PC-9 (cell line): ENCODE measurements at places on chromosomes 3 and 15. TPM values are rescaled to one million over a fixed set of nuclear protein-coding genes. Genes with fewer than 3 reads are reported as not detected.
A peak's percentile ranks its signal among the peaks of the same experiment; 100 is the strongest.

- DNase-seq: peak; percentile 80
Observed at GRCh38 chr3:112799946-112800345, 46.7 kb downstream of the CD200R1L start.

- no peak for DNase-seq
Observed at GRCh38 chr3:42991341-42992315, 12.5 kb downstream of the GASK1A start.

DNA sequence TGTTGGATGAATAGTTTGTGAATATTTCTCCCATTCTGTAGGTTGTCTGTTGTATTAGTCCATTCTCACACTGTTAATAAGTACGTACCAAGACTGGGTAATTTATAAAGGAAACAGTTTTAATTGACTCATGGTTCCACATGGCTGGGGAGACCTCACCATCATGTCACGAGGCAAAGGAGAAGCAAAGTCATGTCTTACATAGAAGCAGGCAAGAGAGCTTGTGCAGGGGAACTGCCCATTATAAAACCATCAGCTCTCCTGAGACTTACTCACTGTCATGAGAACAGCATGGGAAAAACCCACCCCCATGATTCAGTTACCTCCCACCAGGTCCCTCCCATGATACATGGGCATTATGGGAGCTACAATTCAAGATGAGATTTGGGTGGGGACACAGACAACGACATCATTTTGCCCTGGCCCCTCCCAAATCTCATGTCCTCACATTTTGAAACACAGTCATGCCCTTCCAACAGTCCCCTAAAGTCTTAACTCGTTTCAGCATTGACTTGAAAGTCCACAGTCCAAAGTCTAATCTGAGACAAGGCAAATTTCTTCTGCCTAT is 133.2 kb downstream of the LMLN start:
- DNase-seq: no peak

DNA sequence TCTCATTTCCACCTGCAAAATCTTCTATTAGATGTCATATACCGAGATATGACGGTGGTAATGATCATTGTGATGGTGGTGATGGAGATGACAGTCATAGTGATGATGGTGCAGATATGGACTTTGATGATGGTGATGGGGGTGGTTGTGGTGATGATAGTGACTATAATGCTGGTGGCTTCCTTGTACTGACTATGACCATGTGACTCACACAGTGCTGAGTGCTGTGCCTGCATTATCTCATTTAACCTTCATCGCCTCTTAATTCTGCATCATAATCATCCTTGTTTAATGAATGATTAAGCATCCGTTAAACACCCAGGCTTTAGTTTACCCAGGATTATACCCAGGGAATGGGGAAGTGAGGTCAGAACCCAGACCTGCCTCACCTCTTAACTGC is 331.7 kb downstream of the FEZF2 start:
- no peak for DNase-seq

DNA sequence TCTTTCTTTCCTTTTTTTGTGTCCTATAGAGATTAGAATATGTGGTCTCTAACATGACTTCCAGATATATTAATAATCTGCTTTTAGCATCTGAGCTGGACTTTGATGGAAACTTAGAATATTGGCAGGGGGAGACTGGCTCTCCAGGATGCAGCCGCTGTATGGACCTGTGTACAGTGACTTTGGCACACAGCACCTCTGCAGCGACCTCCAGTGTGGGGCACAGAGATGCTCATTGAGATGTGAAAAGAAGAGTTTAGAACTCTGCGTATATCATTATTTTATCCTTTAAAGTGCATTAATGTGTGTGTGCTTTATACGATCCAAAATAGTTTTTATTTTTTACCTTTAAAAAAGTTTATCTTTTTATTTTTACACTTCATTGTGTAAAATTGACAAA is 18.3 kb downstream of the CFAP161 start:
- DNase-seq: no peak

DNA sequence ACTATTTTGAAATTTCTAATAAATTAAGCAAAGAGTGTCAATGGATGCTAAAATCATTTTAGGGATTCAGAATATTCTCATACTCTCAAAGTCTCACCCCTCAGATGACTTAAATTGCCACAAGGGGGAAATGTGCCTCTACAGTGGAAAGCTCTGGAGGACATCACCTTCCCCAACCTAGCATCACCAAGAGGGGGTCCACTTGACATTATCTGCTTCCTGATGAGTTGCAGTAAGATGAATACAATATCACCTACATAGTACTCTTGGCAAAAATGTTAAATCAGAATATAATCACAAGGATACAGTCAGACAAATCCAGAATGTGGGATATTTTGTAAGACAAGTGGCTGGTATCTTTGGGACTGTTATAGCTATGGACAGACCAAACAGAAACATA is 290.1 kb downstream of the MFSD1 start:
- no peak for DNase-seq

DNA sequence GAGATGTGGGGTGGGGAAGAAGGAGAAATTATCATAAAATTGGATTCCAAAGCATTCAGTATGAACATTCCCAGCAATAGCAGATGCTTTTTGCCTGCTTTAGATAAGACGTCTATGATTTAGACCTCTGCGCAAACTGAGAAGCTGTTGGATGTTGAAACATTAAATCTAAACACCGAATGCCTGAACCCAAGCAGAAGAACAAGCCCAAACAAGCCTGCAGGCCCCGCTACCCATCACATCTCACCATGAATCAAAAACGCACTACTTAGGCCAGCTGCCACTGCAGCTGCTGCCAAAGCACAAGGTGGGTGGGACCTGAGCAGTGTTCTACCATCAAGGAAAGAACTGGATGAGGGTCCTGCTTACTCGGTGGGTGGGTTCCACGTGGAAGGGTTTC is 24.4 kb upstream of the THBS1 start:
- DNase-seq: no peak

Gene MCTP2
- total RNA-seq: 4.1 and 5.7 TPM in 2 replicates

Gene ITPKA
- total RNA-seq: 5.3 and 8.3 TPM in 2 replicates

DNA sequence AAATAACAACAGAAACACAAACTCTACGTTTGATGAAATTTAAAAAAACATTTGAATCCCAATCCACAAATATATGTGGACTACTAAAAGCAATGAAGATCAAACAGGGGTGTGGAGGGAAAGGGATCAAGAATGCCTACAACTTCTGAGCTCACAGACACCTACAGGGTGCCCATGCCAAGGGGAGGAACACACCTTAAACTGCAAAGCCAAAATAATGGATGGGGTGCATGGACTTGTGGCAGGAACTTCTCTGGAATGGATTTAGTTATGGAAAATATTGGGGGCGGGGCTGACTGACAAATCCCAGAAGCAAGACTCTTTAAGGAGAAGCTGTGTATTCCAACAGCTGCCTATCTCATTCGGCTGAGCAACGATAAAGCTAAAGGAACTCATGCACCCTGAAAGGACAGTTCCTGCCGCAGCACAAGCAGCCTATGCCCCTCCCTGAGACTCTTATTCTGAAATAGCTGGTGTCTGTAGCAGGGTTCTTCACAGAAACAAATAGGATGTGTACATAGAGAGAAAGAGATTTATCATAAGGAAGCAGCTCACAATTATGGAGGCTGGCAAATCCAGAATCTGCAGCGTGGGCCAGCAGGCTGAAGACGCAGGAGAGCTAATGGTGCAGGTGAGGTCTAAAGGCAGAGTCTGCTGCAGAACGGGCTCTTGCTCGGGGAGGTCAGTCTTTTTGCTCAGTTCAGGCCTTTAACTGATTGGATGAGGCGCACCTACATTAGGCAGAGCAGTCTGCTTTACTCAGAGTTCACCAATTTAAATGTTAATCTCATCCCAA is 24.5 kb upstream of the PLA2G4D start:
- DNase-seq: no peak

Gene GHRL
- 0.48 TPM in 1 of 2 replicates, not detected in the other for total RNA-seq

DNA sequence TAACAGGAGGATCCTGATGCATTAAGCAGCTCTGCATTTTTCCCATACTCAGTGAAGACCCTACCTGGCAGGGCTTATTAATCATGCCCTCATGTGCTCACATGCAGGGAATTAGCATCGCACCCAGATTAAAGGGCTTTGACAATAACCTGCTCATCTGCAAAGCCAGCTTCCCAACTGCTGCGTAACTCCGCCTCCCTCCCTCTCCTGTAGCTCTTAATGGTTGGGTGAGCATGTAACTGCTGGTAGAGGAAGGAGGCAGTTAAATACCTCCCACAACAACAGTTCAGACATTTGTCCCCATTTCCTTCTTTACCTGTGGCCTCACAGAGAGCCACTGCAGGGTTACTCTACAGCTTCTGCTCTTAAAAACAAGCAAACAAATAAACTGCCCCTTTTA is 203.6 kb upstream of the WNT5A start:
- DNase-seq: no peak

- DNase-seq: no peak
Observed at GRCh38 chr3:49683162-49683561, 6.1 kb downstream of the MST1 start.

GRCh38 chr15:80904998-80905397 is 84.6 kb downstream of the MESD start:
- no peak for DNase-seq

Gene SENP7
- total RNA-seq: 11.1 and 17.4 TPM in 2 replicates

GRCh38 chr3:144912968-144913367 is 941.3 kb downstream of the DIPK2A start:
- no peak for DNase-seq

GRCh38 chr3:48369693-48370332 is 2.2 kb upstream of the FBXW12 start:
- no peak for DNase-seq

GRCh38 chr3:193932576-193932975 is 203.4 kb upstream of the HES1 start:
- no peak for DNase-seq

DNA sequence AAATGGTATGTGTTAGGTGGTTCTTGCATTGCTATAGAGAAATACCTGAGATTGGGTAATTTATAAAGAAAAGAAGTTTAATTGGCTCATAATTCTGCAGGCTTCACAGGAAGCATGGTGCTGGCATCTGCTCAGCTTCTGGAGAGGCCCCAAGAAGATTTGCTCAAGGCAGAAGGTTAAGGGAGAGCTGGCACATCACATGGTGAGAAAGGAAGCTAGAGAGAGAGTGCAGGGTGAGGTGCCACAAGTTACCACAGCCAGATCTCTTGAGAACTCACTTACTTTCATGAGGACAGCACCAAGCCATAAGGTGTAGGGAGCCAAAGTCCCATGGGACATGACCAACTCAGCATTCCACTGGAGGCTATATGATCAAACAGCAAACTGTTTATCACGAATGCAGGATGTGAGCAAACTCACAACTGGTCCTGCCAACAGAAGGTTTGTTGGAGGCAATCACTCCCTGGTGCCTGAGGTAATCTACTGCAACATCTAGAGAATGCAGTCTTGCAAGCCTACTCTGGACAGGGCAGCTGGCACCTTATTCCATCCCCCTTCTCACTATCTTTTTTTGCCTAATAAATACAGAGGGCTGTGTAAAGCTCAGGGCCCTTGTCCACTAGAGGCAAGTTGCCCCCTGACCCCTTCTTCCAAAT is 28.1 kb upstream of the CCR2 start:
- DNase-seq: peak; percentile 1

Gene AAGAB
- 42.2 and 56.5 TPM in 2 replicates for total RNA-seq

GRCh38 chr3:135966271-135966961 is 888 bp downstream of the PPP2R3A start:
- no peak for DNase-seq

- no peak for DNase-seq
Observed at GRCh38 chr3:55556619-55557537, 69.8 kb upstream of the WNT5A start.

DNA sequence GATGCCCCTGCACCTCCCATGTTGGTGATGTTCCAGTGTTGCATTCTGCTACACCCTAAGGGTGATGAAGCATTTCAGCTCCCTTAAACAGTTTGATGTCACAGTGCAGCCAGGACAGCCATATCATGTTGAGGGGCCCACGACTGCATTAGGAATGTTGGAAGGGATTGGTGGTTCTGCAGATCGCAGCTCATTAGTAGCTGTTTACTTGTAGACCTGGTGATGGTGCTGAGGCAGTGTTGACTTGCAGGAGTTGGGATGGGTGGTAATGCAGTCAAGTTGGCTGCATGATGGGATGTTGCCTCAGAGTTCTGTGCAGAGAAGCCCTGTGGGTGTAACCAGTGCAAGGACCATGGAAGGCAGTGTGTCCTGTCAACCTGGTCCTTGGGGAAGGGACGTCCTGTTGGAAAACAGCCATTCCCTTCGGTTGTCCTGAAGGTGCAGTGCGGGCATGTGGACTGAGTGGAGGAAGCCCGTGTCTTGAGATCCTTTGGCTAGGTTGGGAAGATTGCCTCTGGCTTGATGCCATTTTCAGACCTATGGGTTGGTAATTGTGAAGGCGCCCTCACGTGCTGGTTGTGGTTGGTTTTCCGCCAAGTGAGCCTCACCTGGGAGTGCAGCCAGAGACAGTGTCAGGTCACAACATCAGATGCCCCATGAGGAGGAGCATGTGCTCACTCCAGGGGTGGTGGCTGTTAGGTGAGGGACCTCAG is 100.7 kb downstream of the SNRPN start:
- DNase-seq: no peak

DNA sequence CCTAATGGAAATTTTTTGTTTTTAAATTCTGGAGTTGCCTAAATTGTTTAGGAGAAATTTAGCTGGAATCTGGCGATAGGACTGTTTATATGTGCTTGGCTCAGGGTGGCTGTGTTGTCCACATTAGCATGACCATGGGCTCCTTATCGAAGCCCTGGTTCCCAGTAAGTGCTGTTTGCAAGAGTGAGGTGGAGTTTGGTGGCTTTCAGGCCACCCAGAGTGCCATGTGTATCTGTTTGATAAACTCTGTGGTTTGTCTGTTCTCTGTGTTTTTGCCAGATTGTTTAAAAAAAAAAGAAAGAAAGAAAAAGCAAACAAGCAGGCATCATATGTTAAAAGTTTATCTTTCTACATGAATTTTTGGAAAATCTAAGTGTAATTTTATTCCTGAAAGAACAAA is 51.5 kb downstream of the PLCL2 start:
- no peak for DNase-seq

DNA sequence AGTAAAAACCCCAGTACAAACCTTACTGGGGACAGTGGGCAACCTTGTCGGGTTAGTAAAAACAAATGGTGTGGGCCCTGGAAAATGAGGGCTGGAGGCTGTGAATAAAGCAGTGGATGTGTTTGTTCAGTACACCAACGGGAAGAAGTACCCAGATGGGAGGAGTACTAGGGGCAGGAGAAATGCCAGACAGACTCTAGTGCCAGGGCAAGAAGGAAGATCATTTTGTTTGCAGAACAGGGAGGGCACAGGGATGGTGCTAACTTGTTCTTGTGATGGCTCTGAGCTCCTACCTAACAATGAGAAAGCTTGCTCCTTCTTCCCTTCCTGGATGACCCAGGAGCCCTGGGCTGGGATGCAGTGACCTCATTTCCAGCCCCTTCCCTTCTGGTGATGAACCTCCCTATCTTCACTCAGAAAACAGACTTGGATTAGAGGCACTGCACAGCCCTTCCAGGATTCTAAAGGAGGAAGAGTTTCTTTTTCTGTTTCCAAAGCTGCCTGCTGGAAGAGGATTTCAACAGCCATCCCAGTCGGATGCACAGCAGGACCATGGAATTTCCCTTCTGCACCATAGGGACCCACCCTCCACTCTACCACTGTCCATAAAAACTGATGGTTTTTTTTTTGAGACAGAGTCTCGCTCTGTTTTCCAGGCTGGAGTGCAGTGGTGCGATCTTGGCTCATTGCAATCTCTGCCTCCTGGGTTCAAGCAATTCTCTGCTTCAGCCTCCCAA is 6.1 kb downstream of the RASSF1 start:
- no peak for DNase-seq
